ENCODE measurements at places on chromosomes 6 and 20.

- DNase-seq, result no peak
Measured at GRCh38 chr6:44653761-44654218, 266.3 kb downstream of the CDC5L start.

- no peak for DNase-seq
Measured at GRCh38 chr6:46310196-46310595, 139.4 kb upstream of the ENPP5 start.

- DNase-seq, result no peak
Measured at GRCh38 chr20:17505636-17506517, 25.3 kb downstream of the BFSP1 start.

- DNase-seq, result peak; percentile 48
Measured at GRCh38 chr6:25279748-25280343, 672 bp downstream of the CARMIL1 start.

- no peak for DNase-seq
Measured at GRCh38 chr6:24891004-24891403, 44.8 kb downstream of the RIPOR2 start.

DNA sequence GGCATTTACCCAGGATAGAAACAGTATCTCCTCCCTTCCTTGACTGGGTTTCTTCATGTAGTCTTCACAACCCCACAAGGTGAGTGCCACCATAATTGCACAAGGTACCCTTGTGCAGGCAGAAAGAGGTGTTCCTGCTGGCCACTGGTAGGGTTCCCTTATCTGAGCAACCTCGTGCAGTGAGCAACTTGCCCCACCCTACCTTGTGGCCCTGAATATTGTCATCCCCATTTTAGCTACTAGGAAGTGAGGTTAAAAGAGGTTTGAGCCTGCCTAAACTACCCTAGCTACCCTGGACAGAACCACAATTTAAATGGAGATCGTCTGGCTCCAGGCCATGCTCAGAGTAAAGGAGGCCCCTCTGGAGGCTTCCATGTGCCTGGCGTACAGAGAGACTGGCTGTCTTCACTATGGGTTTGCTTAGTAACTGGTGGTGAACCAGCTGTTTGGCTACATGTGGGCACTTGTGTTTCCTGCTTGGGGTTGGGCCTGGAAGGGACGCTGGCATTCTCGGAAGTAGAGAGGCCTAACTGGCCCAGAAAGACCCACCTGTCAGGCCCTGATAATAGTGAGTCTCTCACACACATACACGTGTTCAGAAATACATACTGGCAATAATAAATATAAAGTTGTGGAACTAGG lies 148.8 kb downstream of the LRFN2 start:
- DNase-seq, result no peak

GRCh38 chr20:40279390-40279789 lies 409.6 kb downstream of the MAFB start:
- DNase-seq, result no peak

GRCh38 chr6:105794239-105794638 lies 291.9 kb upstream of the PRDM1 start:
- no peak for DNase-seq

- DNase-seq, result no peak
Measured at GRCh38 chr6:25749837-25750236, 4.7 kb upstream of the SLC17A4 start.

DNA sequence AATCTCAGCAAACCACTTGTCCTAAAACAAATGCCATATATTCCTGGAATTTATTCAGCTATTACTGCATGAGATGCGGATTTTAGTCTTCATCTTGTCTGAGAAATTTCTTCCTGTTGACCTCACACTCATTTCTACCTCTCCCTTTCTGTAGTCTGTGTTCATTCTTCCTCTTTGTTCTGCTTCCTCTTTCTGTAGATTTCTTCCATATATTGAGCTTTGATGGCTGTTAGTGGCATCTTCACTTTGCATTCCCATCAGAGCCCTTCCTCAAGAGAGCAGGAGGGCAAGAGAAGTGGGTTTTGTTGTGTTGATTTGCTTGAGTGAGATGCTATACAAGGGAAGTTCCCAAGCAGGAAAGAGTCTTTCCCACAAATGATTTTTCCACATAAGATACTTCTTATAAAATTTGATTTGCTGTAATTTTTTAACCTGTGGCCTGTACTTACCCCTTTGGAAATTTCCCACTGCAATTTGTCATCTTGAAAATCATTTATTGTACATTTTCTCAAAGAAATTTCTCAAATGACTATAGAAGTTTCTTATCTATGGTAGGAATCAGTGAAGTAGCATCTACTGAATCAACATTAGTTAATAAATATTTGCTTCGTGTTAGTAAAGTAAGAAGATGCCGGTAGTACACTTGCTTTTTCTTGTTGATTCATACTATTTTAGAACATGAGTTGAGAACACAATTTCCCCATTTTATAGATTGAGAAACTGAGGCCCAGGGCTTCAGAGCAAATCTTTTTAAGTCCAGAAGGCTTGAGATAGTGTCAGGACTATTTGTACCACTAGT lies 43.8 kb downstream of the MAP3K4 start:
- DNase-seq, result no peak

GRCh38 chr20:41480054-41480770 lies 113.6 kb upstream of the EMILIN3 start:
- no peak for DNase-seq

DNA sequence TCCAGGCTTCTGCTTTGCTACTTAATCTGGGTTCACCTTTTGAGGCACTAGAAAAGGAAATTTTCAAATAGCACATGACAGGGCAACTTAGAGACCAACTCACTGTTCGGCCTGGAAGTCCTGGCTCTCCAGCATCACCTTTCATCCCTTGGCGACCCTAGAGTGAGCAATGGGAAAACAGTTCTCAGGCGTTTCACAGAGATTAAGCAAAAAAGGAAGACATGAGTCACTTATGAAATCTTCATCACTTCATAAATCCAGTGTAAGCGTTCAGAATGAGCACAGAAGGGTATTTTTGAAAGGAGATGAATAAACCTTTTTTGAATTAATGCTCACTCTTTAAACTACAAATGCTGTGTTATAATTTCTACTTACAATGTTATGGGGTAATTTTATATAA lies 104.0 kb downstream of the COL12A1 start:
- DNase-seq, result no peak

GRCh38 chr6:16504609-16505008 lies 256.7 kb downstream of the ATXN1 start:
- DNase-seq, result no peak

GRCh38 chr20:63178889-63179686 lies 36.8 kb downstream of the YTHDF1 start:
- DNase-seq, result peak; percentile 95

DNA sequence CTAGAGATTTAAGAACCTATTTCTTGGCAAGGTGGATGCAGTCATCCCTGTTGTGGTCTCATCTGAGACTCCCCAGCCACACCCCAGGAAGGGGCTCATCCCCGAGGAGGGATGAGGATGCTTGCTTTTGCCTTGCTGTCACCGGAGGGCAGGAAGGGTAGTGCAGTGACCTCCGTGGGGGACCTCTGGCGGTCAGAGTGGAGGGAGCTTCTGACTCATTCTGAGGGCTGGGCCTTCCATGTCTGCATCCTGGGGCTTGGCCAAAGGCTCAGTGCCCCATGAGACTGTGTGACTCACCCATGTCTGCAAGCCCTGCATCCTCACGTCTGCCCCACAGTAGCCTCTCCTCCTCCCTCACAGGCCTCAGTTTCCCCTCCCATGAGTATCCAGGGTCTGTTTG lies 38.7 kb downstream of the UQCC2 start:
- DNase-seq, result no peak

DNA sequence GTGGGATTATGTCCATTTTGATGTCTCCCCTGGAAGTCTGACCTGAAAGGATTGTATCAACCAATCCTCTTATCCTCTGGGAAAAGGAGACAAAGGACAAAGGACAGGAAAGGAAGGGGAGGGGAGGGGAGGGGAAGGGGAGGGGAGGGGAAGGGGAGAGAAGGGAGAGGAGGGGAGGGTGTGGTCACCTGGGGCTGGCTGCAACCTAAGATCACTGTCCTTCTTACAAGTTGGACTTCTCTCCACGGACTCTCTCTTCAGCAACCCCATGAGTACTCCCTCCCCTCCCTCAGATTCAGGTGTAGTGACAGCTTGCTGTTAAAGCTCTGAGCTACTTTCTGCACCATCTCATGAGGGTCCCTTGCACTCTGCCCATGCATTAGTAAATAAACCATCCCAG lies 58.9 kb upstream of the KLHL31 start:
- DNase-seq, result peak; percentile 77

- DNase-seq, result no peak
Measured at GRCh38 chr20:36167902-36168503, 13.5 kb downstream of the EPB41L1 start.

GRCh38 chr20:1652960-1653359 lies 4.6 kb downstream of the SIRPG start:
- DNase-seq, result no peak

GRCh38 chr6:129699659-129700058 lies 10.3 kb downstream of the ARHGAP18 start:
- no peak for DNase-seq

DNA sequence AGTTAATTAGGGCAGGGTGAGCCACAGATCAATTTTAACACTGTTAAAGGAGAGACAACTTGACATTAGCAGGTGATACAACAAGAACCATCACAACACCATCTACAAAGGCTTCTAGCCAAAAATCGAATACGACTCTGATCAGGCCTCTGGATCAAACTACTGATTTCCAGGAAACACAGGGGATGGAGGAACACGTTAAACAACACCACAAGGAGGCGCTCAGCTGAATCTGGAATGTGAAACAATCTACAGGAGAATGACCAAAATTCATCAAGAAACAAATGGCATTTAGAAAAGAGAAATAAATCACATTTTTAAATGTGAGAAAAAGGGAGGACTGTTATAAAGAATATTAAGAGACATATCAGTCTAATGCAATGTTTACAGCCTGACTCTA lies 13.5 kb upstream of the MAFB start:
- no peak for DNase-seq

- DNase-seq, result no peak
Measured at GRCh38 chr6:5050009-5050408, 35.1 kb upstream of the PPP1R3G start.

DNA sequence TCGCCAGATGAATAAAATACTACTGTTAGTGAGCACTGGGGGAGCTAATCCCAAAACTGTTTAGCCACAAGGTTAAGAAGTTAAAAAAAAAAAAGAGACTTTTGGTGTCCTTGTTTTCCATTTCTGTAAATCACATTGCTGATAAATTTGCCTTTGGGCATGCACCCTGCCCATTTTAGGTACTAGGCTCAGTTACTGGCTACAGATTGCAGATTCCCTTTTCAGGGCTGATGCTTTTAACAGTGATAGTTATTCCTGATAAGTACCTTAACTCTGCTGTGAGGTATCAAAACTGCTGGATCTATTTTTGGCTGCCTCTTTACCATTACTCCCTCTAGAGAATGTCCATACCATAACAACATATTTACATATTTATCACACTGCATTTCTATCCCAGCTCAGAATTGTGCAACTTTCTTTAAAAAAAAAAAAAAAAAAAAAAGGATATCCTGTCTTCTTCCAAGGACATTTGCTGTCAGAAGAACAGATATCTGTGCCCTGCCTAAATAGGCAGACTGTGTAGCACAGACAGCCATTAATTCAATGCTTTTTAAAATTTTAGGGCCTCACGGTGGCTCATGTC lies 94.5 kb downstream of the SSR1 start:
- no peak for DNase-seq

DNA sequence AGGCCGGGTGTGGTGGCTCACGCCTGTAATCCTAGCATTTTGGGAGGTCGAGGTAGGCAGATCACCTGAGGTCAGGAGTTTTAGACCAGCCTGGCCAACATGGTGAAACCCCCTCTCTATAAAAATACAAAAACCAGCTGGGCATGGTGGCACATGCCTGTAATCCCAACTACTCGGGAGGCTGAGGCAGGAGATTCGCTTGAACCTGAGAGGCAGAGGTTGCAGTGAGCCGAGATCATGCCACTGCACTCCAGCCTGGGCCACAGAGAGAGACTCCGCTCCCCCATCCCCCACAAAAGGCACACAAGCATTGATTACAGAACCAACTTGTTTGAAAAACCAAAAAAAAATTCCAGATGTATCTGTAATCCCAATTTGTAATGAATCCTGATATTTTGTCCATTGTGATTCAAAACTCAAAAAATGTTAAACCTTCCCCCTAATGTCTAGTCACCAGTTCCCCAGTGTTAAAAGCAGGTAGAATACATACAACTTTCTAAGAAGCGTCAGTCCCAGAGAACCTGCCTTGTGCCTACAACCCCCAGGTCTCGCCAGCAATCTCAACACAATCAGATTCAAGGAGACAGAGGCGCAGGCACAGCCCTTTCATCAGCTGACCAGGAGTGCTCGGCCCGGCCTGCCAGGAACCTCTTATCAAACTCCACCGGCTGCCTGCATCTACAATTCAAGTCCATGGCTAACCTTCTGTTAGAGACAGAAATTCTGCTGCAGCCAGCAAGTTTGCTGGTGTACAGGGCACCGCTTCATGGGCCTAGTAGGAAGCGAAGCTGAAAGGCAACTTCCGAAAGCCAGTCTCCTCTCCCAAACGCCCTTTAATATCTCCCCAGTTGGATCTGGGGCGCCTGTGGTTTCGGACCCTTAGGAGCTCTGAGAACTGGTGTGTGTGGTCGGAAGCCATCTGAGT lies 2.1 kb downstream of the EZR start:
- DNase-seq, result no peak

DNA sequence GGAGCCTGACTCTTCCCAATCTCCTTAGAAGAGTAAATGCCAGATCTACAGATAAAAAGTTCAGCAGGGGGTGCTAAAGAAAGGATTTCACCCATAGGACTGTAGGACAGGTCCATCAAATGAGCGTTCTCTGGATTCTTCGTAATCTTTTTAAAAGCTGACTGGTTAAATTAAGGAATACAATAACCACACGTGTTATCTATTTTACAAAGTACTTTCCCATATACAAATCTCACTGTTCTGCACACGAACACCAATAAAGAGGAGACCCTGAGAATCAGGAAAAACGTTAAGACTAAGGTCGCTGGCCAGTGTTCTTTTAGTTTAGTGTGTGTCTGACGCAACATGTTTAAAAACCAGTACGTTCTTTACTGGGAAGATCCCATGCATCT lies 542 bp downstream of the TUBE1 start:
- DNase-seq, result peak; percentile 8

GRCh38 chr20:50857348-50857747 lies 62.5 kb downstream of the BCAS4 start:
- DNase-seq, result no peak

All from WERI-Rb-1 (cell line).